ENCODE measurements at places on chromosomes 6 and 20.
A peak's percentile ranks its signal among the peaks of the same experiment; 100 is the strongest.

- DNase-seq = no peak
These were observed 189.9 kb downstream of the EYA4 start for GRCh38 chr6:133431031-133431430.

- no peak for DNase-seq
These were observed 35.4 kb downstream of the SLC16A10 start for GRCh38 chr6:111122458-111123286.

DNA sequence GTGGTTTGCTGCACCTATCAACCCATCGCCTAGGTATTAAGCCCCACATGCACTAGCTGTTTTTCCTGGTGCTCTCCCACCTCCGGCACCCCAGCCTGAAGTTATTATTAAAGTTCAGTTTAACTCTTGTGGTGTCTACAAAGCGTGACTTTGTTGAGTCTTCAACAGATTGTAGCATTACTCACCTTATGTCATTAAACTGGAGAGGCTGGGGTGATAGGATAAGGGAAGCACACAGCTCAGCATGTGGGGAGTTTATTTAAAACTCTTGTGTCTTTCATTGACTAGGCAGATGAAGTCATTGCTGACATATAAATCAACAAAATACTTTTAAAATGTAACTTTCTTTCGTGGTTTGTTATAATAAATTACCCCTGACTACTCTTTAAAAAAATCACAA, 84.7 kb upstream of the GCM1 start:
- DNase-seq = no peak

DNA sequence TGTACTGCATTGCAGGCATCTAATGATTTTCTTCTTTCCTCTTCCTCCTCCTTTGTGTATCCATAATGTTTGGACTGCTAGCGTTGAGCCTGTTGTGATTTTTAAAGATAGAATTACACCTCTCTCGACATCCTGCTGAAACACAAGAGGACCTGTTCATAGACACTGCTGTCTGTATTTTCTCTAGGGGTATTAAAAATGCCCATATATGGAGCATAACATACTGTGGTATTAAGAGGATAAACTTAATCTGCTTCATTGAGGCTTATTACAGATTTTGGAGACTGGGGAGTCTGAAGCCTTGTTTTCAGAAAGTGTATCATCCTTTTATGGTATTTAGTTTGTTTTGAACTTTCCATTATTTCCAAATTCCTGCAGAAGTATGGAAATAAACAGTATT, 414.3 kb downstream of the CDKAL1 start:
- DNase-seq = no peak

DNA sequence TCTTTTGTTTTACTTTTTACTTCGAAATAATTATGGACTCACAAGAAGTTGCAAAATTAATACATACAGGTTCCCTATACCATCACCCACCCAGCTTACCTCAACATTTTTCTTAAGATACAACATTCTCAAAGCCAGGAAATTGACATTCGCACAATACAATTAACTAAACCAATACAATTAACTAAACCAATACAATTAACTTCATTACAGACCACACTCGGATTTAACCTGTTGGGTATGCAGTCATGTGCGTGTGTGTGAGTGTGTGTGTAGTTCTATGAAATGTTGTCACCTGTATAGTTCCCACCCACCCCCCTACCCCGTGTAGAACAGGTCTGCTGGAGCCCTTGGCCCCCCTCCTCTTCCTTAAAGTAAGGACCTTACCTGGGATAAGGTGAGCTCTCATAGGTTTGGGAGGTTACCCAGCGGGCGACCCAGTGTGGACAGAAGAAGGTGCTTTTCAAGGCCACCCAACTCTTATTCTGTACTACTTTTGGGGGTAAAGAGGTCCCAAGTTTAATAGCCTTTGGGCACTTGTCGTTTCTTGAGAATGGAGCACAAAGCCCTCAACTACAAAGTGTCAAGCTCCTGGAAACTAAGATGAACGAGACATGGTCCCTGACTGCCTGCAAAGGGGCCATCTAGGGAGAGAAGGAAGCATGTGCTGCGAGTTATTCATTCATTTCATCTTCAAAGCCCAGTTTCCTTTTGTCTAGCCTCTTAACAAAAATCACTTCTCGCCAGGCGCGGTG, 544 bp upstream of the STK38 start:
- no peak for DNase-seq

- no peak for DNase-seq
These were observed 130.8 kb downstream of the TPBG start for GRCh38 chr6:82494367-82494766.

GRCh38 chr6:87151781-87152525, 3.4 kb upstream of the ZNF292 start:
- peak; percentile 75 for DNase-seq

DNA sequence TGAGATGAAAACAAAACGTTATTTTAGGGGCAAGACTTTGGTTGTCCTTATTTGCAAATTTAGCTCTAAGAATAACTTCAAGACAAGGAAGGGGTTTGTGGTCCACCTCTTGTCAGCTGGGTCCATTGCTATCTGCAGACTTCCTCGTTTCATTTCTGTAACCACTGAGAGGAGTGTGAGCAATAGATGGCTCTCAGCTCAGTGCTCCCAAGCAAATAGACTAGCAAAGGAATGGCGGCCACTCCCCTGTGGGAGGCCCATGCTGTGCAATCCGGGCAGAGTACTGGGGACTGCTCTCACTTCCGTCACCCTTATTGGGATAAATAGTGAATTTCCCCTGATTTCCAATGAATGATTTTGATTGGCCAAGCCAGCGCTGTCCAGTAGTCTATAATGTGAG, 176.6 kb downstream of the ZDHHC14 start:
- DNase-seq = peak; percentile 60

GRCh38 chr6:6556161-6556737, 32.3 kb upstream of the LY86 start:
- no peak for DNase-seq

DNA sequence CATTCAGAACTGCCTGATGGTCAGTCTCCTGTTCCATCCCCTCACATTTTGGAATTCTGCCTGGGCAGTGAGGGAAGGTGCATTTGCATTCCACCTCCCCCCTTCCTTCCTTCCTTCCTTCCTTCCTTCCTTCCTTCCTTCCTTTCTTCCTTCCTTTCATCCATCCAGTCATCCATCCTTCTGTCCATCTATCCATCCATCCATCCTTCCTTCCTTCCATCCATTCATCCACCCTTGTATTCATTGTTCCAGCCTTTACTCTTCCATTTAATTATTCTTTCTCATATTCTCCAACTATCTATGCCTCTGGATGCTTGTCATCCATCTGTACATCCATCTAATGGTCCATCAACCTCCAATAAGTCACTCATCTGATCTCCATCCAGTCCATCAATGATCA, 14.0 kb downstream of the PCK1 start:
- no peak for DNase-seq

DNA sequence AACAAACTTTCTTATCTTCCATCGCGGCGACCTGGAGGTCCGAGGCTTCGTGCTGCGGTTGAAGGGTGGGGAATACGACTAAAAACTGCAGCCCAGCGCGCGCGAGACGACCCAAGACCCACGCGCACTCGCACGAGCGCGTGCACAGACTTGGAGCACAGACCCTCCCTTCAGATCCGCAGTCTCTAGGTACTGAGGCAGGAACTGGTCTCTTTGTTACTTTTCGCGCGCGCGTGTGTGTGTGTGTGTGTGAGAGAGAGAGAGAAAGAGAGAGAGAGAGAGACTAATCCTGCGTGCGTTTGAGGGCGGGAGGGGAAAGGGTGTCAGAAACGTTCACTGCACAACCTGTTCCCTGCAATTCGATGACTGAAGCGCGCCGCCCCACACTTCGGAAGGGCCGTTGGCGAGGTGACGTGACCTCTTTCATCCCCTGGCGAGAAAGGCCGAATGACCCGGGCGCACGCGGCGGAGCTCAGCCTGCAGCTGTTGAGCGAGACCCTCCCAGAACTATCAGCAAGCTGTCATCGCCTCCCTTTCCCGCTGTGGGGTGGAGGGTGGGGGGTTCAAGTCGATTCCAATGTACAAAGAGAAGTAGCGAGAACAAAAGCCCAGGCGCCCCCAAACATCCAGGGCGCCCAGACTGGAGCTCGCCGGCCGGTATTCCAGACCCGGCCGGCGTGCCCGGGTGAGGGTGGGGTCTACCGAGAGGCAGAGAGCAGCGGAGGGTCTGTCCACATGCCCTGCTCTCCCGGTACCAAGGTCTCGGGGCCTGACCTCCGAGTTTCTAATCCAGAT, 1.5 kb upstream of the TUBB2B start:
- DNase-seq = peak; percentile 56

DNA sequence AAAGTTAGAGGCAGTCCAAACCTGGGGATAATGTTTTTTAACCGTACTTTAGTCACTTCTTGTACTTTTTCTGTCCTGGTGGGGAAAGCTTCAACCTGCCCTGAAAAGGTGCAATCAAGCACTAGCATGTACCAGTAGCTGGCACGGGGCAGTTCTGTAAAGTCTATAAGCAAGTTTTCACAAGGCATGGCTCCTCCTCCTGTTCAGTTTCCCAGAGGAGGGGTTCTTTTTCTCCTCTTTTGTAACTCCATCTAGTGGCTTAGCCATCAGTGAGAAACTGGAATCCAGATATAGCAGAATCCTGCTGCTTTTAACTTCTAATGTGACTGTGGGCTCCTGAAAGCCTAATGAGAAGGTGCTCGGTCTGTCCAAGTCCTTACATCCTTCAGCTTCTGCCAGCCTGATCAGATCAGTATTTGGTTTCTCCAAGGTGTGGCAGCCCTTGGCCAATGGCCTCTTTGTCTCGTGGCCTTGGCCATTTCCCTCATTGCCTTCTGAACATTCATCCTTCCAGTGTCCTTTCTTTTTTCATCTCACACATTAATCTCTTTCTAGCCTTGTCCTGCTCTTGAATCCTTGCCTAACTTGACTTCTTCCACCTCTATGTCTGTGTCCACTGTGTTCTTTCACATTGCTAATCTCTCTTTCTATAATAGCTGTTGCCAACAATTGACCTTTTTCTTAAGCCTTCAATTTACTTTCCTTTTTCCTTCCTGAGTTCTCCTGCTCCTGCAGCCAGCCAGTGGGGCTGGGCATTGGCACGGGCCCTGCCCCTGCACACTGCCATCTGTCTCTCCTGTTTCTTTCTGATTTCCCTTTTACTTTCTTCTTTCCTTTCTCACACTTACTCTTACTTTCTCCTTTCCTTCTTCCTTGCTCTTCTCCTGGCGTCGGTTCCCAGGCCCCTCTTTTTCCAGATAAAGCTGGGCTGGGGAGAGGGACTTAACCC, 222.0 kb upstream of the SYNCRIP start:
- DNase-seq = no peak

GRCh38 chr6:6785163-6785521, 196.6 kb downstream of the LY86 start:
- no peak for DNase-seq

GRCh38 chr6:163099621-163100171, 314.8 kb upstream of the QKI start:
- no peak for DNase-seq

- DNase-seq = no peak
These were observed 2.4 kb downstream of the PHACTR2 start for GRCh38 chr6:143680141-143680540.

DNA sequence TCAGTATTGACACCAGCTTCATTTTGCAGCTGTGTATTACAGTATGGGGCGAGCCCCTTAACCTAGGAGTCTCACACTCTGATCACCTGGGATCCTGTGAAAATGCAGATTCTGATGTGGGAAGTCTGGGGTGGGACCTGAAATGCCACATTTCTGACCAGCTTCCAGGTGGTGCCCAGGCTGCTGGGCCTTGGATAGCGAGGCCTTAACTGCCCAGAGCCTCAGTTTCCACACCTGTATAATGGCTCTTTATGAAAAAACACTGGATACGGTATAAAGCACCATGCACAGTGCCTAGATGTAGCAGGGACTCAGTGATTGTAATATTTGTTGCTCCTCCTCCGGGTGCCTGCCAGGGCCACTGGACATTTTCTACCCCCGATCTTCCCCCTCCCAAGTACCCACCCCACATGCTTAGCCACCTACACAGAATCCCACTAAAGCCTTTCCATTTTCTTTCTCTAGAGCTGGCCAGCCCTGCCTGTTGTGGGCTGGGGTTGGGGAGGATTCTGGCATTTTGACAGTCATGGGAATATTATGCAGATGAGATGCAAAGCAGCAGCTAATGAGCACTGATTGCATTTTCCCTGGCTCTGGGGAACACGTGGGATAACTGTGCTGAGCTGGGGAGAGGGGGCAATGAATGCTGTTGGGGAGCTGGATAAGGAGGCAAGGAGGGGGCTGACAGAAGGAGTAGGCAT, 44.8 kb downstream of the SPDEF start:
- no peak for DNase-seq

DNA sequence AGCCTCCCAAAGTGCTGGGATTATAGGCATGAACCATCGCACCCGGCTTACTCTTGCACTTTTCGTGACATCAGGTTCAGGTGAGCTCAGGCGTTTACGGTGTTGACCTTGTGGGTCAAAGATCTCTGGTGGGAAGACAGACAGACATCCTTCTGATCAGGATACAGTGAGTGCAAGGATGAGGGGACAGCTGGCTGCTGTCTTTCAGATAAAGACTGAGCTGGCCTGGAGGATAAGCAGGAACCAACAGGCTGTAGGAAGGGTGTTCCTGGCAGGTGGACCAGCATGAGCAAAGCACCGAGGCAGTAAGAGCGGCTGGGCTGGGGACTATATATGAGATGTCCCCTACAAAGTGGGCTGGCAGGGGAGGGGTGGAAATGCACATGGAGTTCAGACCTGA, 11.1 kb upstream of the GTSF1L start:
- no peak for DNase-seq

- no peak for DNase-seq
These were observed 9.9 kb downstream of the TFAP2A start for GRCh38 chr6:10404799-10405512.

GRCh38 chr20:8678098-8678776, 390.6 kb upstream of the PLCB4 start:
- DNase-seq = no peak

- no peak for DNase-seq
These were observed 155.7 kb upstream of the SUPT3H start for GRCh38 chr6:45533386-45533785.

DNA sequence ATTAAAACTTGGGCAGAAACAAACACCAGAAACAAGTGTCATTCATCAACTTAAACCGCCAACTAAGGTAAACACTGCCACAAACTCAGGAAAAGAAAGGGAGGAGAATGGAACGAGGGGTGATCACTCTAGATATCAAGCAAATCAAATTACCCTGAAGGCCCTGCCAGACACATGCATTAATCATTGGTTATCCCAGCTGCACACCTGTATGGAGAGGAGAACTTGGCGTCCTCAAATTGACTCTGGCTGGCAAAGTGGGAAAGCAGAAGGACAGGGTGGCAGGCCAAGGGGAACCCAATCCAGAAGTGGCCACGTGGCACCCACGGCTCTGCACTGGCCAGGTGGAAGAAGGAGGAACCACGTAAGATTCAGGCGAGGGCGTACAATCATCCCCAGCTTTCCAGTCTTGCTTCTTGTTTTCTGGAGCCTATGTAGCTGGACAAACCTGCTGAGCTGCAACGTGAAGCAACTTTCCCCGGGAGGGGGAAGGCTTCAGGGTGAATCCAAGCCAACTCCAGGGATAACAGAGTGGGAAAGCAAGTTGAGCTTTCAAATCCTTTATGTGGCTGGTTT, 156.2 kb upstream of the JARID2 start:
- no peak for DNase-seq
